Fibroblast of skin of scalp (primary cell): ENCODE measurements at places on chromosomes 3 and 15.

- peak; percentile 64 for DNase-seq
Measured at GRCh38 chr3:100316641-100317069, 17.9 kb upstream of the NIT2 start.

GRCh38 chr3:168709073-168709472 lies 613.3 kb upstream of the GOLIM4 start:
- no peak for DNase-seq

DNA sequence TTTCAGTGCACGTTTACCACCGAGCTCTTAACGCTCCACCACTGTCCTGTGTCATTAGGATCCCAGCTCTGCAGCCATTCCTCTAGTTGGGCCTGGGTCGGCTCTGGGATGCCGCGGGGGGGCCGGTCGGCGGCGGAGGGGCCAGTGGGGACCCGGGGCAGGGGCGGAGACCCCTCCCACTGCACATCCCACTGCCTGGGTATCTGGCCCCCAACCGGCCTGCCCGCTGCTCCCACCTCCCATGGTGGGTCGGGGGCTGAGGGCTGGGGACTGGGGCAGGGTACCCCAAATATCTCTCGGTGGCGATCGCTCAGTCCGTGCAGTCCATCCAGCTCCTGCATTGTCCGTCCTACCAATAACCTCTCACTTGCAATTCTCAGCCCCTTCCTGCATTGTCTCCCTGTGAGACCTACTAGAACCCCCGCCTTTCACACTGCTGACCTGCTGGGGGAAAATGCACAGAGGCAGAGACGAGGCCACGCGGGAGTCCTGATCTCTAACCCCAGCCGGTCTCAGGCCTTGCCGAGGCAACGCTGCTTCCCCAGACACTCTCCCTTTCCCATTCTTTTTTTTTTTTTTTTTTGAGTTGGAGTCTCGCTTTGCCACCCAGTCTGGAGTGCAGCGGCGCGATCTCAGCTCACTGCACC lies 24.0 kb upstream of the MUC20 start:
- no peak for DNase-seq

DNA sequence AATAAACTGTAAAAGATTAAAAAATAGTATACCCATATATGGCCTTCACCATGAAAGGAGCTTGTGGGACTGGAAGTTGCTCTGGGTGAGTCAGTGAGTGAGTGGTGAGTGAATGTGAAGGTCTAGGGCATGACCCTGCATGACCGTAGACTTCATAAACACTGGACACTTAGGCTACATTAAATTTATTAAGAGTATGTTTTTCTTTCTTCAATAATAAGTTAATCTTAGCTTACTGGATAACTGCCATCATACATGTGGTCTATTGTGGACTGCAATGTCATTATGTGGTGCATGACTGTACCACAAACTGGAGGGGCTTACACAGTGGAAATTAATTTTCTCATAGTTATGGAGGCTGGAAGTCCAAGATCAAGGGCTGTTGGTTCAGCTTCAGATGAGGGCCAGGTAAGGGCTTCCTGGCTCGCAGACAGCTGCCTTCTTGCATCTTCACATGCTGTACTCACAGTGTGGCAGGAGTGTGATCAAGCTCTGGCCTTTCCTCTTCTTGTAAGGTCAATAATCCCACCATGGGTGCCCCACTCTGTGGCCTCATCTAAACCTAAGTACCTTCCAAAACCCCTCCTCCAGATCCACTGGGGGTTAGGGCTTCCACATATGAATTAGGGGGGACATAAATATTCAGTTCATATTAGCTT lies 40.8 kb upstream of the PRR23E start:
- DNase-seq, result no peak

GRCh38 chr15:89335298-89336041 lies 846 bp upstream of the POLG start:
- DNase-seq, result no peak
